ENCODE measurements at places on chromosomes 1 and 21.

GRCh38 chr1:36268981-36269380, 37.2 kb upstream of the SH3D21 start:
- no peak for DNase-seq

GRCh38 chr1:153906396-153906795, 16.4 kb downstream of the GATAD2B start:
- DNase-seq, result no peak

DNA sequence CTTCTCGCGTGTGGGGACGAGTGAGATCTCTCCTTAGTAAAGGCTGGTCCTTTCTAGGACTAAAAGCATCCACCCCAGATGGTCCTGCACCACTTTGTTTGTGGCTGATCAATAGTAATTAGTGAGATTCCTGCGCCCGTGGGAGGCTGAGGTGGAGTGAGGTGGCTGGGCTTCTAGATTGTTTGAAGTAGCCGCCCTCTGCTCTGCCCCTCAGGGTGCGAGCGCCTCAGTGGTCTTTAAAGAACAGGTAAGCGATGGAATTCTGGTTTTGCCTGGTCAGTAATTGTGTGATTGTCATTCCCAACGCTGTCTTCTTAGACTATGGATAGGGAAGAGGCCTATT, 20.7 kb downstream of the PEX14 start:
- DNase-seq, result no peak

DNA sequence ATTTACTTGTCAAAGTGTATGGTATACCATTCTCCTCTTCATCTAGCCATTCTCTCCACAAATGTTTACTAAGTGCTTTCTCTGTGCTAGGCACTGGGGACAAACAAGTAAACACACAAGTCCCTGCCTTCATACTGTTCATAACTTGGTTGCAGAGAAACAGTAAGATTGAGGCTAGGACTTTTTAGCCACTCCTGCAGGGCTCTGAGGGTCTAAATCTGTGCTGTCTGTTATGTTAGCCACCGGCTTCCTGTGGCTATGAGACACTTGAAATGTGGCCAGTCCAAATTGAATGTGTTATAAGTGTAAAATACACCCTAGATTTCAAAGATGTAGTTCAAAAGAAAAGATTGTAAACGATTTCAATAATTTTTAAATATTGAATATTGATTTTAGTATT, 50.2 kb downstream of the AZIN2 start:
- no peak for DNase-seq

- peak; percentile 90 for DNase-seq
These were observed 779 bp downstream of the SON start for GRCh38 chr21:33543505-33544129.

DNA sequence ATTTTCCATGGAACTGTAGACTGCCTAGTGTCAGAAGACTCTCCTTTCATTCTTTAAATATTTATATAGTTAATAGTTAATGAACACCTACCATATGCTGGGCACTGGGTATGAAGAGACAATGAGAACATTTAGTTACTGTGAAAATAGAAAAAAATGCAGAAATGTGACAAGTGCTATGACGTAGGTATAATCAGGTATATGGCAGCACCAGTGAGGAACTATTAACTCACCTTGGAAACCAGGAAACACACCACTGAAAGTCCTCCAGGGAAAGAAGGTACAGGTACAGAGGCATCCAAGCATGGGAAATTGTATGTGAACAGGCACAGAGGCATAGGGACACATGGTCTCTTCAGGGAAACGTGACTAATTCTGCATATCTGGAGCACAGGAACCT, 42.3 kb downstream of the DPT start:
- no peak for DNase-seq

GRCh38 chr1:89808441-89809117, 12.3 kb upstream of the LRRC8D start:
- no peak for DNase-seq

DNA sequence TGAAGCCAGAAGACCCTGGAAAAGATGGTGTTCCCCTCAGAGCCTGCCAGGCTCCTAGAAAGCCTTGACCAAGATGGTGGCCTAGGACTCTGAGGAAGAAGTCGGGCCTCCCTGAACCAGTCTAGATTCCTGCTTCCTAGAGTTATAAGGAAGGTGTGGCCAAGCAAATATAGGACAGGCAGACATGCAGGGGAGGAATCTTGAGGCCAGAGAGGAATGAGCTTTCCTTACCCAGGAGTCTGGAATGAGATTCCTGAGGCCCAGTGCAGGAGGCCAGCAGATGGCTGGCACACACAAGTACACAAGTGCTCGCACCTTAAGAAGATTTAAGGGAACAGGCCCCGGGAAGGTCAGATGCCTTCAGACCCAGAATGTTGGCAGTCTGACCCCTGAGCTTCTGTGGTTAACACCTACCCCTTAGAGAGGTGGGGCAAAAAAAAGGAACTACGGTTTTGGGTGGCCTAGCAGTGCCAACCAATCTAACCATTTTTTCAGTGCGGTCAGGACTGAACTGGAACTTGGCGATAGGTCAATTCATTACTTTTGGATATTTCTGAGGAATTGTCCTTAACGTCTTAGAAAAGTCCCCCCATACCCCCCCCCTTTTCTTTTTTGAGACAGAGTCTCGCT, 73.3 kb downstream of the MDM4 start:
- DNase-seq, result no peak

DNA sequence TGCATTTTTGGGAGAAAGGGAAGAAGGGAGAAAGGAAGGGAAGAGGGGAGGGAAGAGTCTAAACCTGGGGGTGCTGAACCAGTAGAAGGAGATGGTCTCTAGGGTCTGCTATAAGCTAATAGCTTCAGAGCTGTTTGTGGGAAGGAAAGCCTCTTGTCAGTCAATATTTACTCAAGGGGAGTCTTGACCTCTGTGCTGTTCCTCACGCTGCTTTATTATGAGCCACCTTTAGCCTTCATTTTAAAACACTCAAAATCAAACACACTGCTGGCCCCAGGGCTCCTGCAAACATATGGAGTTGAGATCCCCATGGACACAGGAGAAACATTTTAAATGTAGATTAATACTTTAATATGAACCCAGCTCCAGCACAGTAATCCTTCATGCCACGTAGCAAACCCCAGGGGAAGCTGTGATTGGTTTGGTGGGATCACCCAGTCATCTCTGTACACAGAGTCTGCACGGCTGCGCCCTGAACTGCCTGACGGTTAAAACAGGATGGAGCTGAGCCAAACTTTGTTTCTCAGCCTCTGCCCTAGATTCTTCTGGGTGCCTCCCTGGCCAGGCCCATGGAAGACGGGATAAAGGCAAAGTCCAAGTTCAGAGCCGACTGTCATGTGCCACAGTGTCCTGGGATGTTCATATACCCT, 40.2 kb upstream of the VWA5B1 start:
- DNase-seq, result no peak

DNA sequence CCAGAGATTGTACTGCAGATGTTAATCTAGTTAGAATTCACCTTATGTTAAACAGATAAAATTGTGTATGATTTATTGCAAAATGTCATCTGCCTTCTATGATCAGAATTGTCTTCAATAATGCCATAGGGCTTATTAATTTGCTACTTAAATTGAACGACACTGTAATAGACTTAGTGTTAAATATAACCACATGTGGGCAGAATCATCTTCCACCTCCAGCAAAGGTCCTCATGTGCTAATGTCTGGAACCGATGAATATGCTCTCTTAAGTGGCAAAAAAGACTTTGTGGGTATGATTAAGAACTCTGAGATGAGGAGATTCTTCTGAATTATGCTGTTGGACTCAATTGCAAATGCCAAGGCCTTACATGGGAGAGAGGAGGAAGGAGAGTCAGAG, 4.3 kb downstream of the OR2T11 start:
- no peak for DNase-seq

All from suppressor macrophage (primary cell).